ENCODE measurements at places on chromosomes 12 and 14.

GRCh38 chr14:74720526-74720925 is 7.6 kb downstream of the FCF1 start:
- DNase-seq = no peak

DNA sequence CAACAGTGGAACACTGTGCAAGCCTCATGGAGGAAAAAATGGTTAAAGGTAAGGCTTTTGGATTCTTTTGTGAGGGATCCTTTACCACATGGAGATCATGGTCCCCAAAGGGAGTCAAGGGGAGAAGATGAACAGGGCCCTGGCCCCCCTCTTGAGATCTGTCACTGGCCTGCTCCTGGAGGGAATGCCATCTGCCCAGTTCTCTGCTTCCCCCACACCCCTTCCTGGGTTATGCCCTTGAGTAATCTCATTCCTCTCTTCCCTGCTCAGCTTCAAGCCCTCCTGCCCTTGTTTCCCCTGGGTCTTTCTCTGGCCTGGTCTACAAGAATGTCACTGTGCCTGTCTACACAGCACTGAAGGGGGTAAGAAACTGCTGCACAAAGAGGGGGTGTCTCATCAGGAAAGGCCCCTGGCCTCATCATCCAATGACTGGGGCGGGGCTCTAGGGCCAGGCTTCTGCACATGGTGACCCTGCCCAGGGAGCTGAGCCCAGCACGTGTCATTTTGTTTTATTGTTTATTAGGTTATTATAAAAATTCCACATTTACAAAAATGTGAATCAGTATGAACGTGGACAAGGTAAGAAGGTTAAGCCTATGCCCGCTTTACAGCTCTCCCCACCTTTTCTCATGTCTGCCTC is 30.3 kb downstream of the PIGH start:
- no peak for DNase-seq

DNA sequence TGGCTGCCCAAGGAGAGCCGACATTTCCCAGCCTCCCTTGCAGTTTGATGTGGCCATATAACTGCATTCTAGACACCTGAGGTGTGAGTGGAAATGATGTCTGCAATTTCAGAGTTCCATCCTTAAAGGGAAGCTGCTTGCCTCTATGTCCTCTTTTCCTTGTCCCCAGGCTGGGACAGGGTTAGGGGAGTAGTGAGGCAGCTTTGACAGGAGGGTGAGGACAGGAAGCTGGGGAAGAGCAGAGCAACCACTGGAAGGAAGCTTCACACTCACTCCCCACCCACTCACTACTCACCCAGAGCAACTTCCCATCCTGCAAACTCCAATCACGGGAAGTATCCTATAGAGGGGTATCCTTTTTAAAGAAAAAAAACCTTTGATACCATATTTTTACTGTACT is 28.9 kb upstream of the LTA4H start:
- DNase-seq = no peak

DNA sequence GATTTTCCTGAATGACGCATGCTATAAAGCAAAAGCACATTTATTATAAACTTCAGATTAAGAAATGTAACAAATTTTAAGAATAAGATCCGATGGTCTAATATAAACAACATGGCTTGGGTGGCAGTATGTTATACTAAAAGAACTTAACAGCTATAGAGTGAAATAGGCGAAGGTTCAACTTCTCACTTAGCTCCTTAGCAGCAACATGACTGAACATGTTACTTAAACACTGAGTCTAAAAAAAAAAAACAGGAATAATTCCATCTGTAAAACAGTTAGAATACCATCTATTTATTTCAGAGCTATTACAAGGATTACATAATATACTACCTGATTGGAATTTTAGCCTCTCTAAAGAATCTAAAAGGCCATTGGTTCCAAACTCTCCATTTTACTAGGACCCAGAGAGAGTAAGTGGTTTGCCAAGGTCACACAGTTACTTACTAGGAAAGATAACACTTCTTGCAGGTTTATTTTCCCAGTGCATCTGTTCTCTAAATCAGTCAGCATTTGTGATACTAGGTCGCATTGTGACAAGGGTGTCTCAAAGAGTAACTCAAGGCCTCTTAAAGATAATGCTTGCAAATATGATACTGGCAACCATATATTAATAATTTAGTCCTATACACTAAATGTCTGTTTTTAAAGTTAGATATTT is 14.8 kb downstream of the OSBPL8 start:
- no peak for DNase-seq

DNA sequence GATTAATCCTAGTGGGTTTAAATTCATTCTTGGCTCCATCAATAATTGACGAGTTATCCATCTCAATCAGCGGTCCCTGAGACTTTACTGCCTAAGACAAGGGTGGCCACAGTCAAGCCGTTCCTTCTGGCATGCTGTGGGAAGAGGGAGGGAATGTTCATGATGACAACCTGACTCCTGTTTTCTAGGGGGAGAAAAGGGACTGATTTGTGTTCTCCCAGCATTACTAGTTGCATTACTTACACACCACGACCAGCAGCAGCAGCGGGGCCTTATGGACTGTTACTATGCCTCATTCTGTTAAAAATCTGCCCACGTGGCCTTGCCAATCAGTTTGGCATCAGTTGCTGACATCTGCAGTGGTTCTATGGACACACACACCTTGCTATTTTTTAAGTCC is 29.9 kb downstream of the PLEKHG7 start:
- DNase-seq = no peak

DNA sequence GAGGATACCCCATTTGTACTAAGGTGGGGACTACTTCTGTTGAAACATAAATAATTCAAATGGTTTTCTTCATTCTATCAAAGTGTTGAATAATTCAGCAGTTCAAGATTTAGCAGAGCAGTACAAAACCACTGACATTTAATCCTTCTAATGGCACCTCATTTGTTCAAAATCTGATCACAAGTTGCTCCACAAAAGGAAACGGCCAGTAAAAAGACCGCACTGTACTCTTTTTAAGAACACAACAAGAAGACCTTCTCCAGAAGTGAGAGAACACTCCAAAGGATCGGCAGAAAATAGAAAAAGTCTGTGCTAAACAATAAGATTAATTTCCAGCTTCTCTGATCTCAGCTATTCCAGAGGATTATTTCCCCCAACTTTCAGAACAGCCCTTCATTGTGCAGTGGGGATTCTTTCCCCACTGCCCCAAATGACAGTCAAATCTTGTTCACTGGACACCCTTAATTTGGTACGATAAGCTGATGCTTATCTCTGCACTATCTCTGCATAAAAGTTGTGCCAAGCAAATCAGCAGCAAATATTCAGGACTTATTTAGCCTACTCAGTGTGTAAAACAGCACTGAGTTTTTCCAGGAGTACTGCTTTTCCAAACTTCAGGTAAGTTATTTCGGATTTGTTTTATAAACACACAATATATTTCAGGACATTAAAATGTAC is 5.2 kb downstream of the MPHOSPH9 start:
- DNase-seq = no peak
